Daoy (cell line): ENCODE measurements at places on chromosomes 2 and 18. TPM values are rescaled to one million over a fixed set of nuclear protein-coding genes. Genes with fewer than 3 reads are reported as not detected.

The LBX2 gene
- total RNA-seq: 0.97 and 1.7 TPM in 2 replicates

The MYOM1 gene
- total RNA-seq: not detected in 2 replicates

The ZSWIM2 gene
- not detected in 2 replicates for total RNA-seq

The DNAJC5G gene
- not detected in 2 replicates for total RNA-seq

The DTNB gene
- 5.0 and 5.3 TPM in 2 replicates for total RNA-seq

The CNTNAP5 gene
- total RNA-seq: not detected in 2 replicates

The CD8A gene
- not detected in 2 replicates for total RNA-seq

The EMILIN1 gene
- 6.0 and 10.2 TPM in 2 replicates for total RNA-seq

The SERPINB3 gene
- not detected in 2 replicates for total RNA-seq

The ARHGAP28 gene
- 3.6 and 25.5 TPM in 2 replicates for total RNA-seq

The IL1RL1 gene
- total RNA-seq: not detected in 2 replicates

- DNase-seq: peak; percentile 37
These were observed 250.3 kb upstream of the ID2 start for GRCh38 chr2:8431446-8432125.

DNA sequence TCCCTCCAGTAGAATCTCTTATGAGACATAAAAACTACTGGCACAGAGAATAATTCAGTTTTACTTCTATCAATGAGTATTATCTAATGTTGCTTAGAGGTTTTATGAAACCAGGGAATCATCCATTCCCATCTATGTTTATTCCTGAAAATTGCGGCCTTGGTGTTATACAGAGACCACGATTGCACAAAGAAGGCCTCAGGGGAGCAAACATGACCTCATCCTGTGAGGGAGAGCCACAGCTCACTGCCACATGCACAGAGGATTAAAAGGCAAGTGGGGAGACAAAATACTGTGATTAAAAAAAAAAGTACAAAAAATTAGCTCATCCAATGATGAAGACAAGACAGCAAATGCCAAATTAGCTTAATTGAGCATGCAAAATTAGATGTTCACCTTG, 111.8 kb upstream of the SLC35G4 start:
- DNase-seq: peak; percentile 52

DNA sequence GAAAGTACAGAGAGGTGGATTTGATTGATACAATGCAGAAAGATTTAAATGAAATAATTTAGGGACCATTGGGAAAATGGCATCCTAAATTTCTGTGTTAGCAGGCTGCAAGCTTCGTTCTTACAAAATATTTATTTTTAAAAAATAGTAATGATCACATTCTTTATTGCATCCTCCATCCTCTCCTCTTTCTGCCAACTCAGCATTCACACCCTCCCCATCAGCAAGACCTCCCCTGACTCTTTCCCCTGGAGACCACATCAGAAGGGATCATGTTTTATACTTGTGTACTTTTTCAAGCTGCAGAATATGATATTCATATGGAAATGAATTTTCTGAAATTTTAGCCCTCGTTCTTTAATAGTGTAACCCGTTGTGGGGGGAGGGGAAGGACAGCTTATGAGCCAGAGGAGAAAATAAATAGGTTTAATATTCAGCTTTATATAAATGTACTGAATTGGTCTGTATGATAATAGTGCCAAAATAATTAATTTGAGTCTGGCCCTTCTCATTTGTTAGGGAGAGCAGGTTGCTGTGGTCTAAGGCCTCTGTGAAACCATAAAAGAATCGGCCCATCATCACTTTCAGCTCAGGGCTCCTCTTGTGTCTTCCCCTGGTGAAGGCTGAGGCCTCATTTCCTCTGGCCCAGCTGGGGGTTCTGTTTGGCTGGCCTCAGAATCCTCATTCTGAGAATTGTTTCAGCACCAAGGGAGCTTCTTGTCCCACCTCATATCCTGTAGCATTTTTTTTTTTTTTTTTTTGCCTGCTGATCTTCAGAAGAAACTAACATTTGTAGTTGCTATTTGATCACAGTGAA, 330.8 kb downstream of the TXNL1 start:
- no peak for DNase-seq

- peak; percentile 45 for DNase-seq
These were observed 164.4 kb upstream of the VRK2 start for GRCh38 chr2:57881998-57882888.

GRCh38 chr2:172091000-172091641, 5.8 kb downstream of the DLX1 start:
- no peak for DNase-seq

GRCh38 chr2:31547485-31547884, 33.3 kb downstream of the SRD5A2 start:
- no peak for DNase-seq

DNA sequence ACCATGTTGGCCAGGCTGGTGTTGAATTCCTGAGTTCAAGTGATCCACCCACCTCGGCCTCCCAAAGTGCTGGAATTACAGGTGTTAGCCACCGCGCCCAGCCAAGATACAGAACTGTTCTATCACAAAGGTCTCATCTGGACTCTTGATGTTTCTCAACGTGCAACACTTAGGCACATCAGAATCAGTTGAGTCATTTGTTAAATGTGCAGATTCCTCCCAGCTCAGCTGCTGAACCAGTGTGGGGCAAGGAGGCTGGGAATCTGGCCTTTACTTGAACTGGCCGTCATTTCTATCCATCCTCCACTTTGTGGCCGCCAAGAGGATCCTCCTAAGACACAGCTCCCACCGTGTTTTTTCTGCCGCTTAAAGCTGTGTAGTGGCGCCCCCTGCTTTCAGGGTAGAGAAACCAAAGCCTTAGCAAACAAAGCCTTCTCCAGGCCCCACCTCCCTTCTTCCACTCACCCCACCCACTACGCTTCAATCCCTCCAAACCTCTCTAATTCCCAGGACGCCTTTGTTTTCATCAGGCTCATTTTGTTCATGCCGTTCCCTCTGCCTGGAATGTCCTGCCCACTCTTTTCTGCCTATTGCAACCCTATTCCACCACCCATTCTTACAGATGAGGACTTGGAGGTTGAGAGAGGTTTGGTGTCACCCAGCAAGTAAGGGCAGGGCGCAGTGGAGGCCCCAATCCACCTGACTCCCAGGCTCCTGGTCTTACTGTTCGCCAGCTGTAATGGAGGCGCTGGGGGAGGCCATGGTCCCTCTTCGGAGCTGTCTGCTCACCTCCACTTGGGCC, 776 bp upstream of the SPEG start:
- peak; percentile 26 for DNase-seq

DNA sequence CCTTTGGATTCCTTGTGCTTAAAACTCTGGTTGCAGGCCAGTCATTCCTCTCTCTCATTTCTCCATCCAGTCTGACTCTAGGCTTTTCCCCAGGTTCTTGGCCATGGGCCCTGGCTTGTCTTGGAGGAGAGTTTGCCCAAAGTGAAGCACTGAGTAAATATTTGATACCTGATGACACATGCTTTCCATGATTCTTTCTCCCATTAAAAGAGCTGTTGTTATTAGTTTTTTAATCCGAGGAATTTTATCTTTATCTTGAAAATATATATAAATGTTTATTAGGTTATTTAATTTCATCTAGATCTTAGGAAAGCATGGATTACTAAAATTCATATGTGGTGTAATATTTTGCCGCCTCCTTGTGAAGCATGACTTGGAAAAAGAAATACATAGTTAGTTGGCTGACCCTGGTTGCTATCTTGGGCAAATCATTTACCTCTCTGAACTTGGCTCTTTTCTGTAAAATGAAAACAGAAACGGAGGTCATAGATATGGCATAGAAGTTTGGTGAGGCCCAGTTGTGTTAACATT, 650.1 kb downstream of the SLC4A3 start:
- peak; percentile 55 for DNase-seq

DNA sequence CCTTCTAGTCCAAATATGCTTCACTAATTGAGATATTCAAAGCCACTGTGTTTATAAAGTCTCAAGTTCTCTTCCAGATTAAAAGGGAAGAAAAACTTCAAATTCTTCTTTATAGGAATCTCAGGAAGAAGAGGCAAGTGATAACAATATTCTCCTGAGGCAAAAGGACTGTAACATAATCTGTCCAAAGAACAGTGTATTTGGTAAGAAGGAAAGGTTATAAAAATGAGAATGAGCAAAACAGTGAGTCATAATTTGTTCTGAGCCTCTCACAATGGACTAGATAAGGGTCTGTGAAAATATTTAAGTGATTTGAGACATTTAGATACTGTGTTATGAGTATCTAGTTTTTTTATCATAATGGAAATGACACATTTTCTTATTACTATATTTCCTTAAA, 44.3 kb downstream of the SNRPD1 start:
- DNase-seq: no peak

- DNase-seq: peak; percentile 4
These were observed 118.5 kb downstream of the BAZ2B start for GRCh38 chr2:159497847-159498246.

DNA sequence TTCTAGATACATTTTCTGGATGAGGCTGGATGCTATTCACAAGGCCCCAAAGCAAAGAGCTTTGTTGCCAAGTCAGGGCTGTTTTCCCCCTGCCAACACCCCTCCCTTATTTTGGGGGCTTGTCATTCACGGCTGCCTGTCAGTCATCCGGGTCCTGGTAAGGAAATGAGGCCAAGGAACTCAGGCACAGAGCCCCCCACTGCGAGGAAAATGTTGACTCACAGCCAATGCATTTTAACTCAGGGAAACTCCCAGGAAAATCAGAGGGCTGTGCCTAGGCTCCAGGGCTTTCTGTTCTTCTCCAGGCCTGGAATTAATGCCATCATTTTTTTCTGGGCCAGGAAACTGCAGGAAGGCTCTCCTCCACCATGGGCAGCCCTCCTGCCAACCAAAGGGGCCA, 241.1 kb downstream of the SMAD2 start:
- peak; percentile 13 for DNase-seq

- DNase-seq: no peak
These were observed 347.8 kb upstream of the GULP1 start for GRCh38 chr2:187943772-187944369.

GRCh38 chr18:45565280-45565970, 49.9 kb upstream of the SLC14A2 start:
- no peak for DNase-seq

- DNase-seq: peak; percentile 96
These were observed at the start of gene GBX2 for GRCh38 chr2:236168110-236169080. Gene GBX2 (minus strand): TSS chr2:236168386. CDS start chr2:236167971, 415 bp downstream.

GRCh38 chr2:200791905-200792304, 19.8 kb upstream of the BZW1 start:
- DNase-seq: no peak

DNA sequence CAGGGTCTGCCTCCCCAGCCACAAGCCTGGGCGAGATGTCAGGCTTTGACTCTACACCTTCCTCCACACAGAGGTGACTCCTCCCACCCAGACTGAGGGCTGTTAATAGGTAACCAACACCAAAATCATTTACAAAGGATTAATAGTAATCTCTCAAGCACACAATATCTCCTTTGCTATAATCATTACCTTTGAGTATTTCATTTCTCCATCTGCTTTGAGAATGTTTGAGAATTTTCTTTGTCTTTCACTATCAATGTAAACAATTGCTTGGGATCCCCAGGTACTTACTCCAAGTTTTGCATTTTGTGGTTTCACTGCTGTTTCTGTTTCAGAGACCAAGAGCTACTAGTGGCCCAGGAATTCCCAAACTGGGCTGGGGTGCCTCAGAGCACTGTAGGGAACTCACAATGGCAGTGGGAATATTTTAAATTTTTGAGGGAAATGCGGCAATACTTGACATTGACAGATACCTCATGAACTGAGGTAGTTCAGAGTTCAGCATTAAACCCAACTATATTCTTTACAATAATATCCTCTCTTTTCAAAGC, 166.4 kb upstream of the MGAT5 start:
- DNase-seq: no peak

- no peak for DNase-seq
These were observed 141.0 kb downstream of the RPIA start for GRCh38 chr2:88832311-88832991.

DNA sequence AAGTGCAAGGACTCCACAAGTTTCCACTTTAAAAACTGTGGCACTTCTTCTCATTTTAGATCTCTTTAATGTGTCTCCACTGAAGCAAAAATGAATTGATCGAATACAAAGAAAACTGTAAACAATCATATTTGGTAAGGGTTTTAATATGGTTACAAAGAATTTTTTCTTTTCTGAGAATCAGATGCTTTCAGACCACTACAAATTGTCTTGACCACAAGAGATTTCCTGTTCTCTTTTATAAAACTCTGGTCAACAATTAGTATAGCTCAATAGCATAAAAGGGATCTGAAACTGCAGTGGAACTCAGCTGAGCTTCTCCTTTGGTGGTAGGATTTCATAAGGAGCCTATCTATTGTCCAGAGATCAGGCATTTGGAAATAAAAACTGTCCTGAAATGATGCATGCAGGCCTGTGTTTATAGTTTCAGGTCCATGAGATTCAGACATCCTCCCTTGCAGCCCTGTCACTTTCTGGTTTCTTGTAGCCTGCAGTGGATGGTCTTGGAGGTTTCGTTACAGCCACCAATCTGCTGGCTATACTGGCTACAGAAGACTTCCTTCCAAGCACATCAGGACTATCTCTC, 120.0 kb downstream of the DOCK10 start:
- DNase-seq: no peak

- DNase-seq: no peak
These were observed 3.5 kb downstream of the ESPNL start for GRCh38 chr2:238103465-238104225.

- DNase-seq: no peak
These were observed 51.2 kb upstream of the ROCK1 start for GRCh38 chr18:21162786-21163185.

DNA sequence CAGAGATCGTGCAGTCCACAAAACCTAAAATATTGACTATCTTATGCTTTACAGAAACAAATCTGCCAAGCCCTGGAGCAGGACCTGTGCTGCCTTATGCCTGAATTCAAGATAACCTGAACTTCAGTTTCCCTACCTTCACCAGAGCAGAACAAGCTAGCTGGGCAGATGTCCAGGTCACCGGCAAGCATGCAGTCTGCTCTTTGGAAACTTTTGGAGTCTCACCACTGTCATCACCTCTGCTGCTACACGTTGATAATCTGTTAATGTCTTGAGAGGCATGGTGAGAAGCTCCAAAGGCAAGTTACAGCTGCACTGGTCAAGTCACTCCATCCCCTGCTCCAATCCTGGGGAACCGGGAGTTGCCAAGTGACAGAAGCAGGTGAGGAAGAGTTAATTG, 354.2 kb downstream of the RBM43 start:
- no peak for DNase-seq

- no peak for DNase-seq
These were observed 18.7 kb upstream of the MTCL1 start for GRCh38 chr18:8686611-8687010.

GRCh38 chr2:120766470-120767351, 31.0 kb downstream of the GLI2 start:
- no peak for DNase-seq
